Stimulated activated CD4-positive, alpha-beta T cell treated with anti-CD3 and anti-CD28 coated beads, Interleukin-12 subunit alpha, Interleukin-12 subunit beta, amount 100 ng/mL, for 24 hours (primary cell): ENCODE measurements at places on chromosomes 1 and 21.
A peak's percentile ranks its signal among the peaks of the same experiment; 100 is the strongest.

- DNase-seq: no peak
Observed at GRCh38 chr1:216483672-216484401, 60.6 kb upstream of the USH2A start.

DNA sequence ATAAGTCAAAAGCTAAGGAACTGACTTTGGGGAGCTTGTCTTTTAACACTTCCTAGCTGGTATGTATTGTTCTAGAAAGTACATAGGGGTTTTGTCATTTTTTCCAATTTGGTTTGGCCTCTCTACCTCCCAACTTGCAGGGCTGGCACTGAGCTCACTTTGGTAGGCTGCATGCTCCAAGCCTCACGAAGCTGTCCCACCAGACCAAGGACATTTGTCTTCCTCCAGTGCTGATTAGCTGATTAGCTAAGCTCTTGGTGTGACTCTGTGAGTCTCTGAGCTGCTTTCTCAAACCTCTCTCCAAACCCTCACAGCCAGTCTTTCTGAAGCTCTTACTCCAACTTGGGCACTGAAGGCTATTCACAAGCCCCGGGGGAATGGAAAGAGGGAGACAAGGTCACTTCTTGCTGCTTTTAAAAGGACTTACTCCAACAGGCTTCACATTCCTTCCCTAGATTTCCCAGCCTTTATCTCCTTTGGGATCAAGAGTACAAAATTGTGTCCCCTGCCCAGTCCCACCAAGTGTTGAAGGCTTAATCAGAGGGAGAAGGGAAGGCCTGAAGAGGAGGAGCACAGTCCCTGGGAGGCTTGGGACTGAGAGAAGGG lies 893 bp upstream of the CFAP45 start:
- no peak for DNase-seq

DNA sequence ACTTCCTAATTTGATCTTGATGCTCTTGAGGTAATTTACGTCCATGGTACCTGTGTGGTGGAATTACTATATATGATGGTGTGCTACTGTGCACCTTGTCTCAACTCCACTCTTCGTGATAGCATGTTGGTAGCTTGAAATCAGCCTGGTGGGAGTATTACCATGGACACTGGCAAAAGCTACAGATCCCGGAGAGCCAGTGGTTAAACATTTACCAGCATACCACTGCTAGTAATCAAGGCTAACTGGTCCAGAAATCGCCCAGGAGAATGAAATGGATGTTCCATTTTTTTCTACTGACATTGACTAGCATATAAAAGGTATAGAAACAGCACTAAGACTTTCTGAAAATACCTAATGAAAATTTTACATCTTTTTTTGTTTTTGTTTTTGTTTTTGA lies 30.6 kb downstream of the ELK4 start:
- DNase-seq: no peak

DNA sequence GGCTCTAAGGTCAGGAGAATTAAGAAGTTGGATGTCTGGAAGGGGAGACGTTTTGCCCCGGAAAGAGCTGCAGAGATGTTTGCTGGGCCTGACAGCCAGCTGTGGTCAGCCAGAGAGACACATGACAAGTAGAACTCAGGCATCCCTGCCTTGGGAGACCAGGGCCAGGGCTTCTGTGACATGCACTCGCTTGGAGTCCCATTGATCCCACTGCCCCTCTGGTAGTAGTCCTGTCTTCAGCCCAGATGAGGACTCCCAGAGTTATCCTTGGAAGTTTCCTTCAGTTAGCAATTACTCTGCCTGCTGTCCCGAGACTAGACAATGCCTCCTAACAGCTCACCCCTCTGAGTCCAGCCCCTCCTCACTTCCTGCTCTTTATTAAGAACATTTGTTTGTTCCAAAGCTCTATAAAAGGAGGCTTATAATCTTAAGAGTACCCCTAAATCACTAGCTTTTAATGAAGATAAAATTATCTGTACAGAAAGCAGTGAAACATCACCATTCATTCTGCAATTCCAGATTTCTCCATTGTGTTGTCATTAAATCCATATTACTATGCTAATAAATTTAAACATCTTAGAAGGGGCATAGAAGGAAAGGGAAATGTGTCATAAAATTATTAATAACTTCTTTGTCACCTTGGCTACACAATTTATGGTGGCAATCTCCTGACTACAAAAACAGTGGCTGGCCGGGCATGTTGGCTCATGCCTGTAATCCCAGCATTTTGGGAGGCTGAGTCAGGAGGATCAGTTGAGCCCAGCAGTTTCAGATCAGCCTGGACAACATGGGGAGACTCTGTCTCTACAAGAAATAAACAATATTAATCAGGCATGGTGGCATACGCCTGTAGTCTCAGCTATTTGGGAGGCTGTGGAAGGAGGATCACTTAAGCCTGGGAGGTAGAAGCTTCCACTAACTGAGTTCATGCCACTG lies 94.2 kb downstream of the KCNK1 start:
- no peak for DNase-seq

DNA sequence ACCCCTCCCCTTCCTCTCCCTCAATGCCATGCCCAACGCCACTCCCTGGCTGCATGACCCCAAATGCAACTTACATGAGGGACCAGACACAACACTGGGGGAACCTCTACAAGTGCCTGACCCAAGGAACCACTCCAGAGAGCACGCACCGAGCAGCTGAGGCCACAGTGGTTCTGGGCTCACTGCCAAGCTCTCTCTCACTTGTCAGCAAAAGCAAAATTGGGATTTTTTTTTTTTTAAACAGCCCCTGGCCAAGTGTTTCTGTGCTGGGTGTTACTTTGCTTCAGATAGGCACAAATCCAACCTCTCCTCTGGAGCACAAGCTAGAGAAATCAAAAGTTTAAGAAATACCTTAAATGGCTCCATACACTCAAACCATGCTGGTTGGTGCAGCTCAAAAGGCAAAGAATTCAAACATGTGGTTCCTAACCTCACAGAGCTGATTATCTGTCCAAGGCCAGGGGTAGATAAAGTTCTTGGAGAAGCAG lies 363.0 kb downstream of the SETD4 start:
- no peak for DNase-seq

GRCh38 chr1:78869136-78869535 lies 137.4 kb downstream of the ADGRL4 start:
- DNase-seq: no peak

DNA sequence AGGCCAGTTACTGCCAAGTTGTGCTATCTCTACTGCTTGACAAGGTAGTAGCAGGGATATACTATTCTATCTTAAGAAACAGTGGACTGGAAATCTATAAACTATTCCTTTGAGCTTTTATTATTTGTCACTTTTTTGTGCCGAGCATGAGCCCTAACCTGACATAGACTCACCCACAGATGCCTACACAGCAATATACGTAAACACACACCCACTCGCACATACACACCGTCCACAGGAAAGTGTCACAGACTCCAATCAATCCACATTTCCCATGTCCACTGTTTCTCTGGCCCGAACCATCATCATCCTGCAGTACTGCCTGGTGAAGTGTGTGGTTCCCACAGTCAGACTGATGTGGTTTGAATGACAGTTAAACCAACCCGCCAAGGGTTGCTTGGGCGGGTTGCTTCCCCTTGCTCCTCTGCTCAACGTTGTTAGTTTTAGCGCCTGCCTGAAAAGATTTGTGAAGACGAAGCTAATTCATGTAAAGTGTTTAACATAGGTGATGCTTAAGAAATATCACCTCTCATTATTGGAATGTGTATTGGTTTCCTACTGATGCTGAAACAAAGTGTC lies 47.2 kb downstream of the ADAMTS1 start:
- no peak for DNase-seq

GRCh38 chr1:111758373-111758772 lies 2.7 kb downstream of the DDX20 start:
- DNase-seq: no peak

DNA sequence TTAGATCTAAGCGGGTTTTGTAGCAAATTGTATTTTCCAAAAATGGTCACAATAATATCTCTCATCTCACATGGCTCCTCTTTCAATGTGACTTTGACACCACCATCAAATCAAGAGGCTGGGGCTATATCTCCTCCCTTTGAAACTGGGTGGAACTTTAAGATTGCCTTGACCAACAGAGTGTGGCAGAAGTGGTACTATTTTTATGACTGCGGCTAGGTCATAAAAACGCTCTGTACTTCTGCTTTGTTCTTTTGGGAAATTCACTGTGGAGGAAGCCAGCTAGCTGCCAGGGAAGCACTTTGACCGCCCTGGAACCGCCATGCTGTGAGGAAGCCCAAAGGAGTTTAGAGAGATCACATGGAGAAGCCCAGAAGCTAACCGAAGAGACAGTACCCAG lies 50.7 kb upstream of the ACOT11 start:
- DNase-seq: no peak

GRCh38 chr1:234659538-234659937 lies 49.6 kb upstream of the IRF2BP2 start:
- DNase-seq: no peak

DNA sequence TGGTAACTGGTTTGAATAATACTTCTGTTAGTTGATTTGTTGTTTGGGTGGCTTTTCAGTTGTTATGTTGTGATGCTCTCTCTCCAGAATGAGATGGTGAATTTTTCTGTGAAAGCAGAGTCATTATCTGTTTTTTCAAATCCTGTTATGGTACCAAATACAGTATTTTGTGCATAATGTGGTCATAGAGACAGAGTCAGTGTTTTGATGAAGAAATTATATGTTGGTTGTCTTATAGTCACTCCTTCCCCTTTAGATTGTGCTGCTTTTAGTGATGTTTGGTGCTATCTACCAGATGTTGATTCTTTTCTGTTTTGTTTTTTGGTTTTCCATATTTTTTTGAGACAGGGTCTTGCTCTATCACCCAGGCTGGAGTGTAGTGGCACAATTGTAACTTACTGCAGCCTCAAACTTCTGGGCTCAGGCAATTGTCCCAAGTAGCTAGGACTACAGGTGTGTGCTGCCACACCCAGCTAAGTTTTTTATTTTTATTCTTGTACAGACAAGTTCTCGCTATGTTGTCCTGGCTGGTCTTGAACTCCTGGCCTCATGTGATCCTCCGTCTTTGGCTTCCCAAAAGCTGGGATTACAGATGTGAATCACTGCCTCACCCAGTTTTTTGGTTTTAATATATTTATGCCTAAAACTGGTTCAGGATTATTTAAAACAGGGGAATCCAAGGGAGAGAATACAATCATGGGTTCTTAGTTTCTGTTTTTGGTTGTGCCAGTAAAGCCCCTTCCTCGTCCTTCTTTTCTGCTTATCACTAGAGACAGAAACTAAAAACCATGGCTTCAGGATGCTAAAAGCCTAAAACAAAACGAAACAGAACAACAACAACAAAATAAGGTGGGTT lies 7.3 kb downstream of the PPP2R5A start:
- no peak for DNase-seq

- no peak for DNase-seq
Observed at GRCh38 chr1:91716339-91716738, 169.6 kb downstream of the TGFBR3 start.

GRCh38 chr21:46151989-46152926 lies 3.1 kb downstream of the FTCD start:
- no peak for DNase-seq

DNA sequence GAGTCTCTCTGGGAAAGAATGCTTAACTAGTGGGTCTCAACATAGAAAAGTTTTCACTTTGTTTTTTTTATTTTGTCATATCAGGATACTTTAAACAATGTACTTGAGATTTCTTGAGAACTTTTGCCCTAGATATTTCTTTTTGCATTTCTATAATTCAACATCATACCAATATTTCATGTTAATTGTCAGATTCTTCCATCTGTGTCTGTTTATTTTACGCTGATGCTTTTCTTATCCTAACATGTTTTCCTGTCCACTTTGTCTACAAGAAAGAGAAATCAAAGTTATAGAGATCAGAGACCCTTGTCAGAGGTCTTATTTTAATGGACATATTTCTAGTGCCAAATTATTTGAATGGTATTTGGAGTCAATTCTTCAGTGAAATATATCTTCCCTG lies 95.5 kb upstream of the B3GALT2 start:
- no peak for DNase-seq

- no peak for DNase-seq
Observed at GRCh38 chr1:116067566-116067890, 43.7 kb upstream of the MAB21L3 start.

- DNase-seq: peak; percentile 4
Observed at GRCh38 chr21:37367703-37368540, 1.3 kb downstream of the DYRK1A start.

- DNase-seq: no peak
Observed at GRCh38 chr1:78141531-78142231, 95.9 kb downstream of the GIPC2 start.

- DNase-seq: no peak
Observed at GRCh38 chr1:32754317-32755097, 51.9 kb upstream of the SYNC start.

- no peak for DNase-seq
Observed at GRCh38 chr1:214377886-214378285, 96.9 kb downstream of the SMYD2 start.

DNA sequence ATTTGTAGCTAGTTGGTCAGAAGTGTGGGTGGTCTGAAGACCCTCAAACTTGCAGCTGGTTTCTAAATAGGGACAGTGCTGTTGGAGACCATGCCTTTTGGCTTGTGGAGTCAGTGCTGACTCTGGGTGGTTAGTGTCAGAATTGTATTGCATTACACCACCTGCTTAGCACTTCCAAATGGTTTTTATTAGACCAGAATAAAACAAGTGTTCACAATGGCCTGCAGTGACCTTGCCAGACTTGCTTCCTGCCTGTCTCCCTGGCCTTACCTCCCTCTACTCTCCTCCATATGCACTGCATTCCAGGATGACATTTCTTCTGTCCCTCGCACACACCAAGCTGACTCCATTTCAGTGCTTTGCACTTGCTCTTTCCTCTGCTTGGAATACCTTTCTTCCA lies 72.7 kb upstream of the CNIH3 start:
- no peak for DNase-seq

DNA sequence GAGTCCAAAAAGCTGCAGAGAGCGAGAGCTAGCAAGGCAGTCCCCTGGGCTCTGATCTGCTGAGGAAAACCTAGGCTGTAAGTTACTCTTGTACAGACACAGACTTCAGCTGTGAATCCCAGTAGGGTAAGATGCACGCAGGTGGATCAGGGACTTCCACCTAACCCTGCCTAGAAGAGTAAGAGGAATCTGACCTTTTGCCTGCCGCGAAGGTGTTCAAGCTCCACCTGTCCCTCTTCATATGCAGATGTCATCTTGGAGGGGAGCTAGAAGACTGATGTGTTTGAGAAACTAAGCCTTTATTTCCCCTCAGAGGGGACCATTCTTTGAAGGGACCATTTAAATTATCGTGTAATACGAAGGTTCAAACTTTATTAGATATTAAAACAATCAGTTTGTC lies 108.6 kb upstream of the USP24 start:
- no peak for DNase-seq

GRCh38 chr1:170076199-170076598 lies 1.7 kb upstream of the KIFAP3 start:
- DNase-seq: no peak

- no peak for DNase-seq
Observed at GRCh38 chr1:165241952-165242351, 114.6 kb downstream of the LMX1A start.

GRCh38 chr1:148374101-148374500 lies 109.0 kb downstream of the PPIAL4G start:
- DNase-seq: no peak

DNA sequence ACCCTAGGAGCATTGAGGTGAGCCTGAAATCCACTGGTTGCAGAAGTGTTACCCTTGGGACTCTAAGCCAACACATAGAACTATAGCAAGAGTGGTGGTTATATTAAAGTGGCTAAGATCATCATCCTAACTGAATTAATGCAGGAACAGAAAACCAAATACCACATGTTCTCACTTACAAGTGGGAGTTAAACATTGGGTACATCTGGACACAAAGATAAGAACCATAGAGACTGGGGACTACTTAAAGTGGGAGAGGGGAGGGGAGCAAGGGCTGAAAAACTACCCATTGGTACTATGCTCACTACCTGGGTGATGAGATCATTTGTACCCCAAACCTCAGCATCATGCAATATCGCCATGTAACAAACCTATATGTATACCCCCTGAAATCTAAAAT lies 100.0 kb downstream of the SLC25A24 start:
- DNase-seq: no peak
